ENCODE measurements at places on chromosomes 3 and 15.

DNA sequence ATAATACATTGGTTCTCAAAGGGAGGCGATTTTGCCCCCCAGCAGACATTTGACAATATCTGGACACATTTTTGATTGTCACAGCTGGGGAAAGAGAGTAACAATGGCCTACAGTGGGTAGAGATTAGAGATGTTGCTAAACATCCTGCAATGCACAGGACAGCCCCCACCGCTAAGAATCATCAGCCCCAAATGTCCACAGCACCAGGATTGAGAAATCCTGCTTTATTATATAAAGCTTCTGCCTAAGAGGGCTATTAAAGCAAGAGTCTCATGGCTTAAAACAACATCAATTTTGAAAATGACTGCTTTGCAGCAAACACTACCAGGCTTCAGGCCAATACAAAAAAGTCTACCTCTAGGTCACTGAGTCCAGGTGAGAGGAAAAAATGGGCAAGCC is 68.2 kb downstream of the NTRK3 start:
- no peak for DNase-seq

DNA sequence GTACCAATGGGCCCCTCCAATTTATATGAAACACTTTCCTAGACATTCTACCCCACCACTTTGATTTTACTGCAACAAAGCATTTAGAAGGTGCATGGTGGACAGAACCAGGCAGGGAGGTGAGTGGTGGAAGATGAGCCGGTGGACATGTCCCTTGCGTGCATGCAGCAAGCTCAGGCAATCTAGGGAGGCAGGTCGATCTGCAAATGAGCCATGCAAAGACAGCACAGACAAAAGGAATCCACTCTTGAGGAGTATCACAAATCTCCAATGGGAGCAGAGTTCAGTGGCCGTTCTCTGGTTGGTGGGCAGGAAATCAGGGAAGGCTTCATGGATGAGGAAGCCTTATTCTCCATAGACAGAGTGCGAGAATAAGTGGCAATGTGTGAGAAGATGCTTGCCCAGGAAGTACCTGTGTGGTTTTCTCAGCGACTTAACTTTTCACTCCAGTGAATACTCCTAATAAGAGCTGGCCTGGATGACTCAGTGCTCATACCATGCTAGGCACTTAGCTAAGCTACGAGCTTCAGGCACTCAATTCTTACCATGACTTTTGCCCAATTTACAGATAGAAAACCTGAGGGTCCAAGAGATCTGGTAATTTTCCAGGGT is 152.5 kb downstream of the FOXP1 start:
- DNase-seq, result no peak

DNA sequence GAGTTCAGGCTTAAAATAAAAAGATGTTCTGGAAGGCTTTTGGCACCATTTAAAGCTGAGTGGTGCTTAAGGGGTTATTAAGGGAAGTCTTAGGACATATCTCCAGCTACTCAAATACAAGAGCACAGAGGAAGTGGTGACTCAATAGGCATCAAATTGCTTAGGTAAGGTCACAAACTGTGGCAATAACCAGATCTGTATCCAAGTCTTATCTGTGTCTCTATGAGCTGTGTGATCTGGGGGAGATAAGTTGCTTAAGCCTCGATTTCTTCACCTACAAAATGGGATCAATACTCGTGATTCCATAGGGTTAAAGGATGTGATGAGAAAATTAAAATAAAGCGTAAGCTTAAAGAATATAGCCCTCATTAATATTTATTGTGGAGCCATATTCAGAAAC is 7.6 kb downstream of the HDC start:
- no peak for DNase-seq

- no peak for DNase-seq
These were observed 6.6 kb upstream of the ATP11B start for GRCh38 chr3:182786564-182787196.

DNA sequence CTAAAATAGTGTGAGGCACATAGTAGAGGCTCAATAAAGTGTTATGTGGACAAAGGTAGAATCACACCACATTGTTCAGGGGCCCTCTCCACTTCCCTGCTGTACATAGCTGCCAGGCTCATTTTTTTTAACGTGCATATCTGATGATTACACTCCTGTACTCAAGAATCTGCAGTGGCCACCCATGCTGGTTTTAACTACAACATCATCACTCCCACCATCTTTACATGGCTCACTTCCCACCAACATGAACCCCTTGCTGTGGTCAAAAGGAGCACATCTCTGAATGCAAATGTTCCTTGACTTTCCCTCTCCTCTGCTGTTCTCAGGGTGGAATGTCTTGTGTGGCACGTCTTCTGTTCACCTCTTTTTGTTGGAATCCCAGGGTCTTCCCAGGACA is 76.7 kb downstream of the FEM1B start:
- no peak for DNase-seq

DNA sequence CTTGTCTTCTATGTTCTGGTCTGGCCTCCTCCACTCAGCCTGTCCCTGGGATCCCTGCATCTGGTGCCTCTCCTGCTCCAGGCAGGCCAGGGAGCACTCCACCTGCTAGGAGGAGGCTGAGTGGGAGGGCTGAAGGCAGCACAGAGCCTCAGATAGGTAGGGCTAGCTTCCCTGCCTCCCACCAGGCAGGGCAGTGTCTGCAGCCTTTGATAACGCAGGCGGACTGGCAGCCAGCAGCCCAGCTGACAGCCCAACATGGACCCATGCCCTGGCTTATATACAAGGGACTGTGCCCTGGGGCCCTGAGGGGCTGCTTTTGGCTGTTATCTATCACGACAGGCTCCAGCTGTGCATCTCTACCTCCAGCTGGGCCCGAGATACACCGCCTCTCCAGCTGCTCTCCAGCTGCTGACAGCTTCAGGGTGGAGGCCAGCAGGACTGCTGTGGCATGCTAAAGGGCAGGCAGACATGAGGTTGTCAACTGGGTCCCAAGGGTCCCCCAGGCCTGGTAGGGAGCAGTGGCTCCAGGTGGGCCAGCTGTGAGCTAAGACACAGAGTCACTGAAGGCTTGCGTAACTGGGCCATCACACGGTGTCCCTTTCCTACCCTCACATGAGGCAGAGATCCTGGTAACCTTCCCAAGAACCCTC is 5.2 kb upstream of the CLK3 start:
- no peak for DNase-seq

GRCh38 chr3:132417695-132418411 is 551 bp downstream of the DNAJC13 start:
- peak; percentile 59 for DNase-seq

DNA sequence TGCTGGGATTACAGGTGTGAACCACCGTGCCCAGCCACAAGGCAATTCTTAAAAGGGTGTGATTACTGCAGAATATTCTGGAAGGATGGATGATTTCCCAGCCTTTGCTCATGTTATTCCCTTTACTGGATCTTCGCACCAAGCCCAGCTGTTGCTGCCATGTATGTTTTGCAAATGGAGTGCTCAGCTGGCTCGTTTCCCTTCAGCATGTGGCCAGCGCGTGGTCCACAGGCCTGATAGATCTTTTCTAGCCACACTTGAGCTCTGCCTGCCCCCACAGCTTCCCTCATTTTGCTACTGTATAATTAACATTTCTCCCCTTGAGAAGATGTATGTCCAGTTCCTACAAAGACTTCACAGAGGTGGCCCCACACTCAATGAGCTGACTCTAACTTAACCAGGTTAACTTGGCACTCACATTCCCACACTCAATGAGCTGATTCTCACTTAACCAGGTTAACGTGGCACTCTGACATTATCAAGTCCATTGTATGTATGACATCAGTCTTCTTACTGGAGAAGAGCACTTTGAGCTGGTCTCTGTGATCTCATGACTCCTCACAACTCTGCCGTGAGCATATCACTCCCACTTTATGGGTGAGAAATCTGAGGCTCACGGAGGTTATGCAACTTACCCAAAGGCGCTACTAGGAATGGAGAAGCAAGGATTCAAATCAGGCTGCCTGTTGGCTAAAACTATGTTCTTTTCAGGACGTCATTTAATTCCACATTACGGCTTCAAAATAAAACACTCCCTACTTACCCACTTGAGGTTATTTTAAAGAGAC is 49.2 kb downstream of the TM4SF4 start:
- DNase-seq, result no peak

GRCh38 chr15:52115598-52116427 is 3.2 kb upstream of the BCL2L10 start:
- no peak for DNase-seq

DNA sequence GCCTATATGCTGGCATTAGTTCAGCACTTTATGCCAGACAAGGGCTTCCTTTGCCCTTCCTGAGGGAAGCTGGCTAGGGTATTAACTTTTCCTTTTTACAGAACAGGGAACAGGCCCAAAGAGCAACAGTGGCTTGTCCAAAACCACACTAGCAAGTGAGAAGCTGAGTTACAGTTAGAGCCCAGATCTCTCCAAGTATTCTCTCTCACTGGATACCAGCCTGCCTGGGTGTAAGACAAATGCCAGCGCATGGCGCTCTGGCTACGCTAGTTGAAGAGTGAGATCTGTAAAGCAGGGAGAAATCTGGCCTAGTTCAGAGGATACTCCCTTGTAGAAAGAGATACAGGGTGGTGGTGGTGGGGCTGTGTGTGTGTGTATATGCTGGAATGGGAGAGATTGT is 38.4 kb downstream of the RAB11A start:
- DNase-seq, result no peak

All from activated T-cell treated with anti-CD3 and anti-CD28 coated beads, Interleukin-2, amount 50 U/mL, for 72 hours (primary cell).